Body of pancreas (tissue), 4 donors: ENCODE measurements at places on chromosomes 11 and 22.

- no peak for DNase-seq
Measured at GRCh38 chr22:48568736-48569330, 1258.8 kb downstream of the BRD1 start.

GRCh38 chr11:79263001-79263400, 177.8 kb downstream of the TENM4 start:
- DNase-seq = no peak

DNA sequence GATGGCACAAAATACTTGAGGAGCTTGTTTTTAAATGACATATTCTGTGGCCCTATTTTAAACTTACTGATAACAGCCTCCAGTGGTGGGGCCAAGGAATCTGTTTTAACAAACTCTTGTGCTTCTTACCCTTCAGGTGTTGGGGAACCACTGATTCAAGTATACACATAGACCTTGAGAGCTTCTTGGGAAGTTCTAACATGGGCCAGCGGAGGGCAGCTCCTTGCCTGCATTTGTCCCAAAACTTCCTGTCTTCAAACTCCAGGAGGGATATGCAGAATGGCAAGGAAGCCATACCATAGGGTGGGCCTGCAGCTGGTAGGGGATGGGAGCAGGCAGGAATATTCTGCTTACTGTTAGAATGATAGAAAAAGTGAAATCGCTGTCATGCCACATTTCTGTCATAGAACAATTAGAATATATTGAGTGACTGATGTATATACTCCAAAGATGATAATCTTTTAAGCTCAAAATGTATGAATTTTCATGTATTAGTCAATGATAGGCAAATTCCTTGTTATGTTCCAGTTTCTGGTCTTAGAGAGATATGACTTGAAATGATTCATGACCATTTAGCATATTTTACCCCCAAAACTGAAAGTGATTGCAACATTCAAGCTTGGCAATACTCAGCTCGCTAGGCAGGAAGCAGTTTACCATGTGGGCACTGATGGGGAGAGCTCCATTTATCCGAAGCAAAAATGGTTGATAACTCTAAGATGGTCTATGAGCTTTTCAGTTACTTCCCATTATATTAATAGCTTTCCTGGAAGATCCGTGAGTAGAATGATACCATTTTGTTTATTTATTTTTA, 9.2 kb downstream of the EXT2 start:
- no peak for DNase-seq

DNA sequence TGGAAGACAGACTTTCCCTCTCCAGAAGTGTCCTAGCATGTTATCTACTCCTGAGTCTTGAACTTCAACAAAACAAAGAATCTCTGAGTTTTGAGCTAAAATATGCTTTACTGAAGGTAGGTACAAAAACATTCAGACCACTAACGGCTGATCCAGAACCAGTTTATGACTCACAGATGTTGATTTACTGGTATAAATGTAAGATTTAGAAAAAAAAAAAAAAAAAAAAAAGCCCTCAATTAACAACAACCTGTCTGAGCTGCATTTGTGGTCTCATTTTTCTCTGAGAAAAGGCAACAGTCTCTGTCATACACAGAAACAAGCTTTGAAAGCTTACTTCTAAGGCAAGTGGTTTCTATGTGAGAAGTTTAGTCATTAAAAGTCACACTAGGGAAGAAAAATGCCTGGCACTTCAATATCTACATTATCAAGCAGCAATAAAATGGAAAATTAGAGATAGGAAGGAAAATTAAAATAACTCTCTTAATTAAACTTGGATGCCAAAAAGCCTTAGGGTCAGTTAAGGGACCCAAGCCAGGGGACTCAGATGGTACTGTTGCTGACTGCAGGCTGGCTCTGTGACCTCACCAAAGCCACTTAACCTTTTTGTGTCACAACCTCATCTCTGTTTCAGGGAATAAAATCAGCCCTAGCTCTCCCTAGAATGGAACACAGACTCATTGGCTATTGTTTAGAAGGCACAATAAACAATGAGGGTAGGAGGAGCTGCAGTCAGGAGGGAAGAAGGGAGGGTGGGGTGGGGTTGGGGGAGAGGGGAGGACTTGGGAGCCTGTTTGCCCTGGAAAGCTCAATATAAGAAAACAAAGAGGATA, 61.7 kb downstream of the ETS1 start:
- no peak for DNase-seq

DNA sequence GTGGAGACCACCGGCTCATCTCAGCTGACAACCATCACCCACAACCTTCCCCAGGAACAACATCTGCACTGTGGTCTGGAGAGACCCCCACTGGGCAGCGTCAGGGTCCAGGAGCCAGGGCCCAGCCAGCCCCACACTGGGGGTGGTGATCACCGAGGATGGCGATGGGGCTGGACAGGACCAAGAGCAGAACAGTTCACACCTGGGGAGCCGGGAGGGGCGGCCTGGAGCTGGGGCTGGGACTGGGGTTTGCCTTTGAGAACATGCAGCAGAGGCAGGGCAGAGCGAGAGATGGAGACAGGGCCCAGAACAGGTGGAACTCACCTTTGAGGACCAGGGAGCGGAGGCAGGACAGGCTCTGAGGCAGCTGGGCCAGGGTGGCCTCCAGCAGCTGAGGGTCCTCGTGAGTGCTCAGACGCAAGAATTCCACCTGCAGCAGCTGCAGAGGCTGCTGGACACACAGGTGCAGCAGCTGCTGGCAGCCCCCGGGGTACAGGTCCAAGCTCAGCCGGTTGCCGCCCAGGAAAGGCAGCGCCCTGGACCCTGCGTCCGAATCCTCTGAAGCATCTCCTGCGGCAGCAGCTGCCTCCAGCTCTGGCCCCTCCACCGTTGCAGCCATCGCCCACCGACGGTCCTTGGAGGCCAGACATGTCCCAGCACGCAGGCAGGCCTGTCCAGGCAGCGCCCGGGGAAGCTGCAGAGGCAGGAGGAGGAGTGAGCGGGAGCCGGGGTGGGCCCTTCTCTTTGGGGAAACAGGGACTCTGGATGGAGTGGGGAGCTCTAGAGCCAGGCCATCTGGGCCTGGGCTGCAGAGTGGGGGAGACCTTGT, 1.0 kb downstream of the PIDD1 start:
- no peak for DNase-seq

- no peak for DNase-seq
Measured at GRCh38 chr11:47620836-47621378, 21.5 kb downstream of the MTCH2 start.

- no peak for DNase-seq
Measured at GRCh38 chr22:29727131-29727523, 7.3 kb downstream of the CABP7 start.

DNA sequence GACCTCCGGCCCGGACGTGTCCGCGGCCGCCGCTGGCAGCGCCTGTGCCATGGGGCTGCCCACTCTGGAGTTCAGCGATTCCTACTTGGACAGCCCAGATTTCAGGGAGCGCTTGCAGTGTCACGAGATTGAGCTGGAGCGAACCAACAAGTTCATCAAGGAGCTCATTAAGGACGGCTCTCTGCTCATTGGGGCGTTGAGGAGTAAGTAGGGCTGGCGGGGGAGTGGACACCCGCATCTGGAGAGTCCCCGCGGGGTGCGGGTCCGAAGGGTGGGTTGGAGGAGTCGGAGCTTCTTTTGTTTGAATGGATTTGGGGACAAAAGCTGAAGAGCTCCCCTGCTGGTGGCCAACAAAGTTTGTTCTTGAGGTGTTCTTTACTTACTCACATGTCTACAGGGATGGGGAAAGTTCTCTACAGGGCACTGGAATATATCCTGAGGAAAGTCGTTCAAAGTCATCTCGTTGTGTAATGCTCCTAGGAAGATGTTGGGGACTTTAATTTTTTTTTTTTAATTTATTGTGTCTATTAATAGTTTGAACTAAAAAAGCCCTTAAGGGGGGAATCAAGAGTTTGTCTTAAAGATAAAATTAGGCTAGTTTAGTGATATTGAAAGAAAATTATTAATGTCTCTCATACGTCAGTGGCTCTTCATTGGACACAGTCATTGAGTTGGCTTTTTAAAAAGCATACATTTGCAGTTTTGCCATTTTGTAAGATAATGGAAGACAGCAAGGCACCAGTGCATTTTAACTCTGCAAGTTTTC, 725 bp downstream of the ARHGAP42 start:
- peak; percentile 49 for DNase-seq

GRCh38 chr22:39327995-39328754, 8.8 kb upstream of the RPL3 start:
- DNase-seq = no peak

DNA sequence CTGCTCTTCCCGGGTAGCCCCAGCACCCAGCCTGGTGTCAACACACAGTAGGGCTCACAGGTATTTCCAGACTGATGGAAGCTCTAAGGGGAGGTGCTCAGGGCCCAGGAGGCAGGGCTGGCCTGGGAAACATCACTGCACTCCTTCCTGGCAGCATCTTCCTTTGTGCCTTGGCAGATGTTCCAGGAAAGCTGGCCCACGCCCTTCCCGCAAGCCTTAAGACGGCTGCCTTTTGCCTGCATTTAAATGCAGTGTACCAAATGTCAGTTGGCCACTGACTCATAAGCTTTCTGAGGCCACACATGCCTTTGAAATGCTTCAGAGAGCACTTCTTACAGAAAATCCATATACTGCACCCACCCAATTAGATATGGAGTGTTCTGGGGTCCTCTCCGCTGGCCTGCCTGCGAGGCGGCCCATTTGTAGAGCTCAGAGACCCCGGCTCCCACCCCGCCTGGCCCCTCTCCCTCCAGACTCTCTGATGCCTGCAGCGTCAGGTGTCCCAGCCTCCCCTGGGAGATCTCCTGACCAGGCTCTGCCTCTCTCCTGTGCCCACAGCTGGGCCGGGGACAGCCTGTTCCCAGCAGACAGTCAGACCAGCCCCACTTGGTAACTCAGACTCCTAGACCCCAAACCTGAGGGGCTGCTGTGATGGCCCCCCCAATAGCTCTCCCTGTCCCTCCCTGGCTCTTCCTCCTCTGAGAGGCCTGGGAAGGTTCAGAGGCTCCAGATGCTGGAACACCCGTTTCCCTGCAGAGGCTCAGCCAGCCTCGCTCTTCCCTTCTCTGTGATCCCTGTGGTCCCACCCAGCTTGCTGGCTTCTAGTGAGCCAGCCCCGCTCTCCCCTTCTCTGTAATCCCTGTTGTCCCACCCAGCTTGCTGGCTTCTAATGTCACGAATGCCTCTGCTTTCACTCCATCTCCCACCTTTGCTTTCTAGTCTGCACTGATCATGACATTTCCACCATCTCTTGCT, 47.6 kb upstream of the THY1 start:
- DNase-seq = no peak

- DNase-seq = no peak
Measured at GRCh38 chr22:17930455-17931313, 93.7 kb downstream of the MICAL3 start.

- no peak for DNase-seq
Measured at GRCh38 chr22:30943368-30943767, 25.2 kb downstream of the MORC2 start.

GRCh38 chr22:25388415-25388814, 169.0 kb downstream of the CRYBB2 start:
- DNase-seq = no peak

- DNase-seq = no peak
Measured at GRCh38 chr22:47275605-47276449, 513.4 kb downstream of the TBC1D22A start.

- DNase-seq = no peak
Measured at GRCh38 chr11:27013781-27014361, 20.0 kb downstream of the FIBIN start.

DNA sequence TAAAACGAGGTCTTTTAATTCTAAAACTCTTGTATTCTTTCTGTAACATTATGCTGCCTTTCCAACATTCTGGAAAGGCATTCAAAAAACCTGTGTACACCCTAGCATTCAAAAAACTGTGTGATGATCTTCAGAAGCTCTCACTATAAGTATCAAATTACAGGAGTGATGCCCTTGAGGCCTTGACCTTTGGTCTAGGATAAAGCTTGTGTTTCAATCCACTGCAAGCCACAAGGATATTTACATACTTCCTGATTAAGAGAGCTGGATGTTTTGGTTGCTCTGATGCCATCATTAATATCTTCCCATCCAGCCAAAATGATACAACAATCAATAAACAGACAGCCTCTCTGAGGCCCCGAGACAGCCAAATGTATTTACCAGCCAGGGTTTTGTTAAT, 11.9 kb downstream of the CLPB start:
- DNase-seq = no peak

GRCh38 chr11:82854242-82854641, 46.0 kb downstream of the PRCP start:
- DNase-seq = no peak

- DNase-seq = no peak
Measured at GRCh38 chr11:125873881-125874555, 13.4 kb upstream of the HYLS1 start.

GRCh38 chr11:117251506-117251905, 19.0 kb downstream of the RNF214 start:
- no peak for DNase-seq

DNA sequence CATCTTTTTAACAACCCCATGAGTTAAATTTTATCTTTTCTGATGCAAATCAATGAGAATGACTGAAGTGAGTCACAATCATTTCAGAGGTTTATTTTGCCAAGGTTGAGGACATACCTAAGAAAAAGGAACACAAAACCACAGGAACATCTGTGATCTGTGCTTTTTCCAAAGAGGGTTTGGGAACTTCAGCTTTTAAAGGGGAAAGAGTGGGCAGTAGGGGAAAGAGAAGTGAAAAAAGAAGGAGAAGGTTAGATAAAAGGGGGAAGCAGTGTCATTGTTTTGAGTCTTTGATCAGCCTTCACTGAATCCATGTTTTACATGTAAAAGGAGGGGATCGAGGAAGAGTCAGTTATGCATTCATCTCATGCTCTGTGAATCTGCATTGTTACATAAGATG, 45.3 kb upstream of the SPON1 start:
- DNase-seq = no peak

DNA sequence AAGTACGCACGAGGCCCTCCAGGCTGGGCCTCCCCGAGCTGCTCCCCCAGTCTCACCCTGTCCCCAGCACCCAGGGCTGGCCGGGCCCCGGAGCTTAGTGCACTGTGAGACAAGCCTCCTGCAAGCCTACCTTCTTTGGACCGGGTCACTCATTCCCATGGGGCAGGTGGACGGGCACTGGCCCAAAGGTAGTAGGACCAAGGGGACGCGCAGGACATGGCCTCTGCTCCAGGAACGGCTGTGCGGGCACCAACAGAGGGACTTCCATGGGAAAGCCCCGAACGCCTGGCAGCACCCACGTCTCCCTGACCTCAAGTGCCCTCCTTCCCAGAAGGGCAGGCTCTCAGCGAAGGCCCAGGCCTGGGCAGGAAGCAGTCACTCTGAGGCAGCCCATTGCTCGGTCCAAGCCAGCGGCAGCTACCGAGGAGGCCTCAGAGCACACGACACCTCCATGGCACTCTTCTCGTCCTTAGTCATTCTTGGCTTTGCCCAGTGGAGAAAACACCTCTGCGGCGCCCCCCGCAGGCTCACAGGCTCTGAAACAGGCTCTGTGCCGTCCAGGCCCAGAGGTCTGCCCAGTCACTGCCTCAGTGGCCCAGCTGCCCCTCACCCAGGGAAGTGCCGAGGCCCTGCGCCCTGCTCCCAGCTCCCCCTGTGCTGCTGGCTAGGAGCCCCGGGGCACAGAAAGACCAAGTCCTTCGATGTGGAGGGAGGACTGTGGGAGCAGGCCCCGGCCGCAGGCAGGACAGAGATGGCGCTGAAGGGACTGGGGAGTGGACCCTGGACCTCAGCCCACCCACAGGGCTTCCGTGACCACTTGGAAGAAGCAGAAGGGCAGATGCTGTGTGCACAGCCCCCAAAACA, 3.8 kb downstream of the MOB2 start:
- peak; percentile 4 for DNase-seq

- no peak for DNase-seq
Measured at GRCh38 chr11:113529606-113530005, 54.4 kb upstream of the DRD2 start.
